ENCODE measurements at places on chromosomes 1 and 21.

DNA sequence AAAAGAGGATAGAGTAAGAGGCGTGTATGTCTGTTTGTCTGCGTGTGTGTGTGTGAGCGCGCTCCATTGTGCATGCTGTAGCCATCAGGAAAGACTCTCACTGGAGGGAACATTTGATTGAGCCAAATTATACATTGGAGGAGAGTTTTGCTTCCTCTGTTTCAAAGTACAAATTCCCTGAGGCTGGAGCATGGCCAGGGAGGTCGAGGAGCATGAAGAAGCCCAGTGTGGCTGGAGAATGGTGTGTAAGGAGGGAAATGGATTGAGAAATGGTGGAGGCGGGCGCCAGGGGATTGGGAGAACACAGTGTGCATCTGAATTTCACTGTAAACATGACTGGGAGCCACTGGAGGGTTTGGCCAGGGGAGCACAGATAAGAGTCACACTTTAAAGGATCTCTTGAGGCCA, 22.1 kb upstream of the EFNA1 start:
- no peaks in the 10 kb centered on the region for H3K36me3 ChIP-seq
- DNase-seq, result peak; percentile 73
- H3K4me1 ChIP-seq, result peaks cover 3% of the 10 kb centered on the region
- peak overlapping the region; percentile 66 for H3K27ac ChIP-seq

DNA sequence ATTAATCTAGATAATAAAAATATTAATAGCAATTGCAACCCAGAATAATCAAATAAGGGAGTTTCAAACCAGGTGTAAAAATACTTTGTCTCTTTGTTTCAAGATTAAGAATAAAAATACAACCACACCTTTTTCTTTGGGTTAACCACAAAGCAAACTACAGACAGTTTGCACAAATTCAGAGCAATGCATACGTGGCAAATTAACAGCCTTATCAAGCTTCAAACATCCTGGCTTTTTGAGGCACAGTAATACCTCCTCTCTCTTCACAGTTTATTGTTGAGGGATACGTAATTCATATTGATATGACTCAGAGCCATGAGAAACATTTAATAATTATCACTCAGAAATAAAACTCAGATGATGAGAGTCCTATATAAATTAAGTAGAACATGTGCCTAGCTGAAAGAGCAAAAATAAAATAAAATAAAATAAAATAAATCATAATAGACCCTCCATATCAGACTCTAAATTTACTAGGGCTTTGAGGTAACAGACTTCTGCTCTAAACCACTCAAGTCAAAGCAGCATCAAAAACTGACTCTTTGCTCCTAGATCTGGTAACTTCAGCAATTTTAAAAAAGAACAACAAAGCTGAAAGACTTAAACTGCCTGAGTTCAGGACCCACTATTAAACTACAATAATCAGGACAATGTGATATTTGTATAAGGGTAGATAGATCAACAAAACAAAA, 11.4 kb downstream of the EDEM3 start:
- H3K4me3 ChIP-seq, result no peak overlapping the region
- DNase-seq, result peak; percentile 54
- peaks cover 5% of the 10 kb centered on the region for H3K4me1 ChIP-seq
- no peak overlapping the region for H3K27ac ChIP-seq
- H3K36me3 ChIP-seq, result no peaks in the 10 kb centered on the region

DNA sequence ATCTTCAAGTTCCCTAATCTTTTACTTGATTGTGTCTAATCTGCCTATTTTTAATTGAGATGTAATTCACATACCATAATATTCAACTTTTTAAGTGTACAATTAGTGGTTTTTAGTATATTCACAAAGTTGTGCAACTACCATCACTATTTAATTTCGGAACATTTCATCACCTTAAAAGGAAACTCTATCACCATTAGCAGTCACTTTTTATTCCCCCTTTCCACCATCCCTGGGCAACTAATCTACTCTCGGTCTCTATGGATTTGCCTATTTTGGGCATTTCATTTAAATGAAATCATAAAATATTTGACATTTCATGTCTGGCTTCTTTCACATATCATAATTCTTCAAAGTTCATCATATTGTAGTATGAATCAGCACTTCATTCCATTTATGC, 30.6 kb upstream of the HYI start:
- no peak for DNase-seq
- no peak overlapping the region for H3K4me3 ChIP-seq
- H3K4me1 ChIP-seq, result no peaks in the 10 kb centered on the region
- H3K36me3 ChIP-seq, result no peaks in the 10 kb centered on the region

DNA sequence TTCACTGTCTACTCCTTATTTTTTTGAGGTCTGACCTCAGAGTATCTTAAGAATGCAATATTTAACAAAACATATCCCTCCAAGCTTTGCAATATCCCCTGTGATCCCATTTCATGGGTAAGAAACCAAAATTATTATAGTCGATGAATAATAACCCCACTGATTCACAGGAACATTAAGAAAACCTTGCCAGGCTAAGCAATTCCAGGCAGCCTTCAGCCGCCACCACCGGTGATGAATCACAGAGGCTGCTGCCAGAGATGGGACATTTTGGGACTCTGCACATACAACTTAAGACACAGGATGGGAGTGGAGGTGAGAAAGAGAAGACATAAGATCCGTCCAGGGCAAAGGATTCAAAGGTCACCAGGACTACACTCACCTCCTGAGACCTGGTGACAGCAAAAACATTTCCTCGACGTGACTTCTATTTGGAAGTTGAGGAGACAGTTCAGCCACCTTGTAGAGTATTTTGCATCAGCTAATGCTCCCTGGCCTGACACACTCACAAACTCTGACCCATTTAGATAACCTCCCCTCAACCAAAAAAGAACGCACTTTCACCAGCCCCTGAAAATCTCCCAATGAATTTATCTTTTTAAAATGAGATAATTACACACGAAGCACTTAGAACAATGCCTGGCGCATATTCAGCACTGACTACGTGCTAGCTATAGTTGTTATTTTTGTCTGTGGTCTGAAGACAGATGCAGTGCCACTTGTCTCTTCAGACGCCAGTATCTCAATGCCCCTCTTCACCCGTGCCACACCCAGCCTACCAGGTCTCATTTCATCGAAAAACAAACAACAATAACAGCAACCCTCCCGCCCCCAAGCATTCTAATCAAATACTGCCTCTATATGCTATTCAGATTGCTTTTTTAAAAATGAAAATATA, 17.8 kb upstream of the OVAAL start:
- no peaks in the 10 kb centered on the region for H3K4me1 ChIP-seq
- no peak overlapping the region for H3K27ac ChIP-seq
- no peaks in the 10 kb centered on the region for H3K27me3 ChIP-seq
- no peaks in the 10 kb centered on the region for H3K36me3 ChIP-seq

DNA sequence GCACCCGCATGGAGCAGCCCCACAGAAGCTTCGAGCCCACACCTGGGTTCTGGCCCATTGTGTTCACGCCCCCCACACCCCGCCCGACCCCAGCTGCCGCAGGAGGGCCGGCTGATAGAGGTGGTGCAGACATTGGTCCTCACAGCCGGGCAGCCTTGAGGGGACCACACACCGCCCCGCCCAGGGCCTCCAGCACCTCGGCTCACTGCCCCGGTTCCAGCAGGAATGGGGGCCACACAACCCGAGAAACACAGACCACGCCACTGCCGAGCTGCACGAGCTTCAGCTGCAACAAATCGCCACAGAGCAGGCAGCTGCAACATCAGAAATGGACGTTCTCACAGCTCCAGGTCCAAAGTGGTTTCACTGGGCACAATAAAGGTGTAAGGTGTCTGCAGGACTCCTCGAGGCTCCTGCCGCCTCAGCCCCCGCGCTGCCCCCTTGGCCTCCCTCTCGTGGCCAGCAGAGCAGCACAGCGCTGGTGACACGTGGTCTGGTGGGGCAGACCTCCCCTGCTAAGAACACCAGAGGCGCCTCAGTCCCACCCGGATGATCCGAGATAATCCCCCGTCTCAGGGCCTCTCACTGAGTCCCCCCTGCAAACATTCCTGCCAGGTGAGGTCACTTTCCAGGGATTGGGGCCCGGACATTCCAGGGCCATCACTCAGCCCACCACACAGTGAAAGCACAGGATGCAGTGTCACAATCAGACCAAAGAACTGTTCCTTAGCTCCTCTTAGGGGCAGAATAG, 62.3 kb upstream of the ADARB1 start:
- H3K27me3 ChIP-seq, result no peaks in the 10 kb centered on the region
- H3K27ac ChIP-seq, result peak overlapping the region; percentile 67
- peak; percentile 82 for DNase-seq
- peaks cover 29% of the 10 kb centered on the region for H3K4me1 ChIP-seq
- no peaks in the 10 kb centered on the region for H3K36me3 ChIP-seq

GRCh38 chr1:223712850-223713474, 623 bp downstream of the CAPN2 start:
- H3K4me3 ChIP-seq, result peak overlapping the region; percentile 86
- H3K27me3 ChIP-seq, result no peaks in the 10 kb centered on the region
- peak; percentile 49 for DNase-seq

GRCh38 chr1:29826646-29827045, 590.3 kb downstream of the PTPRU start:
- no peaks in the 10 kb centered on the region for H3K4me1 ChIP-seq
- no peaks in the 10 kb centered on the region for H3K27me3 ChIP-seq
- H3K27ac ChIP-seq, result no peak overlapping the region

DNA sequence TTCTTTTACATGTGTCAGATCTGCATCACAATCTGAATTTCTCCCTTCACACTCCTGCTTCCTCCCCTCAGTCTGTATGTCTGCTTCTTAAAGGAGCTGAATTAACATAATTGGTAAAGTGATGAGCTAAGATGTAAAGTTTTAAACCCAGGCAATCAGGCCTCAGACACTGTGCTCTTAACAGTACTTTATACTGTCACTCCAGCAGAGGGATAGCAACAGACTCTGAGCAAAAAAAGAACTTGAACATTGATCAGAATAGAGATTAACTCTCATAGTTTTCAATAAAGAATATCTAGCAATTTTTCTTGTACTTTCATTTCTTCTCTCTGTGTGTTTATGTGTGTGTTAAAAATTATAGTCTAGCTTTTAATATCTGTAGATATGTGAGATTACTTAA, 110.3 kb downstream of the DUSP10 start:
- no peak overlapping the region for H3K27ac ChIP-seq
- no peak overlapping the region for H3K4me3 ChIP-seq
- H3K27me3 ChIP-seq, result no peaks in the 10 kb centered on the region
- no peak for DNase-seq
- H3K4me1 ChIP-seq, result no peaks in the 10 kb centered on the region
- no peaks in the 10 kb centered on the region for H3K36me3 ChIP-seq

DNA sequence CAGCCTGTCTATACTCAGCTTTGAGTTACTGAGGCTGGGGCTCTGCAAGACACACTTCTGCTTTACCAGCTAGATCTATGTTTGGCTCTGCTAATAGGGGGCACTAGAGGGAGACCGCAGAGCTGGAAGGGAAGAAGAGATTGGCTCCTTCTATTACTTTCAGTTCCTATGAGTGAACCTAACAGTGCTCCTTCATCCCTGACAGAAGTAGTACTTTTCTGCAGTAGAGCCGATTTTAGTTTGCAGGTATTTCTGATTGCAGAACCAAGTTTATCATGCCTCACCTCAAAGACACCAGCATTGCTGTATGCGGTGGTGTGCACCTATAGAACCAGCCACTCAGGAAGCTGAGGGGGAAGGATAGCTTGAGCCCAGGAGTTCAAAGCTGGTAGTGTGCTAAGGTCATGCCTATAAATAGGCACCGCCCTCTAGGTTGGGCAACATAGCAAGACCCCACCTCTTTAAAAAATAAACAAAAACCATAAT, 5.7 kb upstream of the ZDHHC18 start:
- H3K4me1 ChIP-seq, result no peaks in the 10 kb centered on the region
- peak; percentile 37 for DNase-seq
- H3K27me3 ChIP-seq, result no peaks in the 10 kb centered on the region
- no peak overlapping the region for H3K27ac ChIP-seq

GRCh38 chr1:207058878-207059867, 6.1 kb downstream of the PFKFB2 start:
- no peak overlapping the region for H3K4me3 ChIP-seq
- H3K27ac ChIP-seq, result no peak overlapping the region
- DNase-seq, result no peak
- H3K4me1 ChIP-seq, result peaks cover 3% of the 10 kb centered on the region

GRCh38 chr1:96144636-96145035, 576.9 kb upstream of the PTBP2 start:
- H3K27ac ChIP-seq, result no peak overlapping the region
- no peak for DNase-seq
- no peaks in the 10 kb centered on the region for H3K27me3 ChIP-seq

DNA sequence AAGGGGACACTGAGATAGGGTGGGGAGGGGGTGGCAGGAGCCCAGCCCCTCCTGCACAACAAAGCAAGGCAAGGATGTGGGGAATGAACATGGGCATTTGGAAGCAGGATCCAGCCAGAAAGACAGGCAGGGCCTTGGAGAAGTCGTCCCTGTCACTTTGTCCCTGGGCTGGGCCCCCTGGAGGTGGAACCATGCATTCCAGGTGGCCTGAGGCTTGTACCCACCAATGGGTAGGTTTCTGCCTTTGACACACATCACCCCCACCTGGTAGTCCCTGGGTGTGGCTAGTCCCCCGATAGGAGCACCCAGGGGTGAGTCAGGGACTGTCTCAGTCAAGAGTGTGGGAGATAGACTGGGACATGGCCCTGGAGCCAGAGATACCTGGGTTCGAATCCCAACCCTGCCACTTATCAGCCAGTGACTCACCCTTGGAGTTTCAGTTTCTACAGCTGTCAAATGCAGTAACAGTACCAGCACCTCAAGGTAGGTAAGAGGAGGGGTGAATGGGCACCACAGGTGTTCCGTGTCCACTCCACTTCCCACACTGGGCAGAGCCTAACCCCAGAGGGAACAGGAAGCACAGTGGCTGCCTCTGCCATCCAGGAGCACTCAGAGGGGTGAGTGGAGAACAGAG, 10.0 kb downstream of the PLA2G2D start:
- no peaks in the 10 kb centered on the region for H3K27me3 ChIP-seq
- no peaks in the 10 kb centered on the region for H3K36me3 ChIP-seq
- no peaks in the 10 kb centered on the region for H3K4me1 ChIP-seq
- no peak overlapping the region for H3K4me3 ChIP-seq
- H3K27ac ChIP-seq, result no peak overlapping the region

GRCh38 chr1:28580722-28581530, 11.1 kb upstream of the RAB42 start:
- peak overlapping the region; percentile 96 for H3K27ac ChIP-seq
- H3K4me3 ChIP-seq, result peak overlapping the region; percentile 94
- H3K27me3 ChIP-seq, result no peaks in the 10 kb centered on the region
- H3K4me1 ChIP-seq, result peaks cover 18% of the 10 kb centered on the region
- peak; percentile 65 for DNase-seq

Measured in small intestine (tissue), 16 donors.